ENCODE measurements at places on chromosomes 5 and 9. TPM values are rescaled to one million over a fixed set of nuclear protein-coding genes. Genes with fewer than 3 reads are reported as not detected.

Gene ANKRD55
- not detected for total RNA-seq

Gene ACSL6
- total RNA-seq, result 0.53 TPM

Gene PIP5K1B
- 1.7 TPM for total RNA-seq

Gene LECT2
- total RNA-seq, result not detected

Gene MSX2
- 2.4 TPM for total RNA-seq

Gene SGCD
- 28.4 TPM for total RNA-seq

Gene NDST1
- 40.2 TPM for total RNA-seq

Gene FAM240B
- not detected for total RNA-seq

Gene ERGIC1
- 86.5 TPM for total RNA-seq

Gene DOCK8
- 2.8 TPM for total RNA-seq

Gene DEPDC1B
- not detected for total RNA-seq

Gene ECM2
- total RNA-seq, result 4.5 TPM

Gene DHFR
- total RNA-seq, result 13.0 TPM

Gene SPATA31C1
- not detected for total RNA-seq

Gene LRRC26
- not detected for total RNA-seq

Gene PARP8
- 1.5 TPM for total RNA-seq

Gene NOXA1
- total RNA-seq, result 5.1 TPM

Gene PDE8B
- total RNA-seq, result 0.12 TPM

Gene ALDH1A1
- 41.8 TPM for total RNA-seq

Gene SH3GL2
- not detected for total RNA-seq

Gene BARHL1
- not detected for total RNA-seq

Gene FAM221B
- total RNA-seq, result not detected

Gene FGD3
- total RNA-seq, result 2.3 TPM

Gene SPATA6L
- 0.22 TPM for total RNA-seq

Gene SLC1A3
- 12.7 TPM for total RNA-seq

Gene KIF24
- 0.50 TPM for total RNA-seq

Gene TIMD4
- 0.16 TPM for total RNA-seq

Gene BTNL9
- total RNA-seq, result 14.0 TPM

Gene SARDH
- total RNA-seq, result 2.5 TPM

Gene COL5A1
- 3.4 TPM for total RNA-seq

Gene GLRA1
- not detected for total RNA-seq

Gene PDE6A
- 0.04 TPM for total RNA-seq

Gene ACTBL2
- total RNA-seq, result not detected

Gene WDR5
- 21.4 TPM for total RNA-seq

Gene LRRC19
- total RNA-seq, result not detected

Gene MAMDC4
- total RNA-seq, result 3.4 TPM

Gene RBM27
- 14.1 TPM for total RNA-seq

Gene FOXD4
- total RNA-seq, result 0.27 TPM

Gene TMEM174
- total RNA-seq, result not detected

Gene NUDT12
- total RNA-seq, result 10.3 TPM

Gene LAMC3
- total RNA-seq, result 0.66 TPM

Gene FBP2
- total RNA-seq, result 62.6 TPM
